ENCODE measurements at places on chromosomes 7 and 10.

DNA sequence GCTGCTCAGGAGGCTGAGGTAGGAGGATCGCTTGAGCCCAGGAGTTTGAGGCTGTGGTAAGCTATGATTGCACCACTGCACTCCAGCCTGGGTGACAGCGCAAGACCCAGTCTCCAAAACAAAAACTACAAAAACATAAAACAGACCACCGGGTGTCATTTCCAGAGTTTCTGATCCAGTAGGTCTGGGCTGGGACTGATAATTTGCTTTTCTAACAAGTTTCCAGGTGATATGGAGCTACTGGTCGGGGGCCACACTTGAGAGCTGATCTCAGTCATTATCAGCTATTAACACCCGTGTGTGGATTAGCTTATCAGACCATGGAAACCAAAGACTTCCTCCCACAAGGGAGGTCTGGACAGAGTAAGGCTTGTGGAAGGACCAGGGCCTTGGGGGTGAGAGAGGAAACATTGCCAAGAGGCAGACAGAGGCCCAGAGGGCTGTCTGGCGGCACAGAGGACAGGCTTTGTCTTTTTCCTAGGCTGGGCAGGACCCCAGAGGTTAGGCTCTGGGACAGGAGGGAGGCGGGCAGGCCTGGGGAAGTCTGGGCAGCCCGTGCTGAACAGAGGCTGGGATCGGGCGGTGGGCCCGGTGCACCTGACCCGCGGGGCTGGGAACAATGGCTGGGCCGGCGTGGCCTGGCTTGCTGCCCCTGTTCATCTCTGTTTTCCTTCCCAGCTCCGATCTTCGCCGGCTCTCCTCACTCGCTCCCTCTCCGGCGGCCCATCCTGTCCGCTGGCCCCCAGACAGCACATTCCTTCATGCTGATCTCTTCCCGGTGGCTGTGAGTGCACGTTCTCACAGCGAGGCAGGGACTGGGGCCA, 25.2 kb downstream of the TMEM270 start:
- peak; percentile 60 for DNase-seq

- DNase-seq = no peak
Measured at GRCh38 chr10:117224881-117225280, 16.0 kb upstream of the SLC18A2 start.

DNA sequence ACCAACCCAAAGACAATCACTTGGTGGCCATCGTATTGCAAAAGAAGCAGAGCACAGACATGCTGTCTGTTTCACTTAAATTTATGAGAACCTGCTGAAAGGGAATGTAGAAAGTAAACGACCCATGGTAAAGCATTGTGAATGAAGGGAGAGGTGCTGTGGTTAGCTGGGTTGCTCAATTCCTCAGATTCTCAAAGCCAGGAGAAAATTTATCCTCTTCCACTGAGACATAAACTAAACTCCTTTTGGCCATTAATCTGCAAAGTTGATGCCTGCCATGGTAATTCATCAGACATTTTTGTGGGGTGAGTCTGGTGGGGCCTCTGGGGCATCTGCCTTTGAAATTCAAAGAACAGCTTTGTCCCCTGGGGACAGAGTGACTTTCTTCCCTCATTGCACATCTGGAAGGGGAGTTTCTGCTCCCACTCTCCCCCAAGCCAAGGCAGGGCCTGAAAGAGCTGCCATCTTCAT, 951.0 kb downstream of the LRMDA start:
- DNase-seq = no peak

DNA sequence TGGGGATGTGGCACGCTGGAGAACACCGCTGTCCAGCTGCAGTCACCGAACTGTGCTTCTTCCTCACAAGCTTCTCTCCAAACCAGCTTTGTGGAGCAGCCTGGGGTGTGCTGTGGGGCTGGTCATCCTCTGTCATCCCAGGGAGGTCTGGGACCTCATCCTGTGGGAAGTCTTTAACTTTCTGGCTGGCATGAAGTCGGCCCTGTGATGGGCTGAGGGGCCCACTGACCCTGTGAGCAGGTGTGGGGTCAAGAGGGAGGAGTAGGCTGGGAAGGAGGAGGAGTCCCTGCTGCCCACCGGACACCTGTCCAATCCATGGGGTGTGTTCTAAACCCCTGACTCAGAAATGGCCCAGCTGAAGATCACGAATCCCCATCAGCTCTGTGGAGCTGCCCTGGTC, 136.2 kb upstream of the SHH start:
- no peak for DNase-seq

DNA sequence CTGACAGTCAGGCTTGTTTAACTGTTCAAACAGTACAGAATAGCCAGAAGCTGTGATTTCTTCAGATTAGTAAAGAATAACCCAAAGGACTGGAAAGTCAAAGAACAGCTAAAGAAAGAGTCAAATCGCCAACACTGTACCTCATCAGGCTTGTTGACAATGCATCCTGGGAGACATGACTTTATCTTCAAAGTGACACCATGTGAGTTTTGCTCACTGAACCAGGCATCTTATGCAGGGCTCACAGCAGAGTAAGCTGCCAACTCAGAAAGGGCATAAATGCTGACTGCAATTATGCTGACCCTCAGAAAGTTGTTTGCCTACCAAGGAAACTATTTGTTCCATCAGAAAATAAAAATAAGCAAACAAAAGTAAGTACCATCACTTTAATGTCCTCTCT, 96.4 kb downstream of the MAGI2 start:
- no peak for DNase-seq

DNA sequence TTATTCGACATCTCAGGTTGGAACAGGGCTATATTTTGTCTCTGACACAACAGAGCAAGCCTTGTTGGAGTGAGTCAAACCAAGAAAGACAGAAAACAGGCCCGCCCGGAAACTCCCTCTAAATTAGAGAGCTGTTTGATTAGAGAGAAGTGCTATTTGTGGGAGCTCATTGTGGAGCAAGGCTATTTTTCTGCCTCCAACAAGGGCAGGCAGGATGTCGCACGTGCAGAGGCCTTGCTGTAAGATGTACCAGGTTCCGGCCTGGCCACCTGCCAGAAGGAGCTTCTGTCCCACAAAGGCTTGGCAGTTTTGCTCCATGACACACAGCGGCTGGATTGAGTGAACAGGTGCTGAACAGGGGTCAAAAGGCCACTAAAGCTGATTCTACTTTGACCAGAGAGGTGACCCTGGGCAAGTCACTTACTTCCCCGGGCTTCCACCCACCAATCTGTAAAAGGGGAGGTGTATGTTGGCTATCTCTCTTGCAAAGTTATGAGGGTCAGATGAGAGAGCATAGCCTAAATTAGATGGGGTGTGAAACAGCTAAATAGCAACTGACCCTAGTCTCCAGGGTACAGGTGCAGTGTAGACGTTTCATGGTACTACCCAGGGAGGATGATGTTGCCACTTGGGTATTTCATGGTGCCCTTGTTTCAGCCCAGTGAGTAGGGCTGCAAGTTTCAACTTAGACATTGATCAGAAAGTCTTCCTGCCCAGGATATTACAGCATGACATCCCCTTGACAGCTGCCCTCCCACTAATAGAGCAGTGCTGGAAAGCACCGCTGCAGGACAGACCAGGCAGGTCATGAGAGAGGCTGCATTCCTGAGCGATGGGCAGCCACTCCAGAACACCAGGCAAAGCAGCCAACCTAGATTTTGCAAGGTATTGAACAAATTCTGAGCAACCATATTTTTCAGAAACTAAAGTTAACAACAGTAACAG, 62.0 kb downstream of the VSTM4 start:
- no peak for DNase-seq

DNA sequence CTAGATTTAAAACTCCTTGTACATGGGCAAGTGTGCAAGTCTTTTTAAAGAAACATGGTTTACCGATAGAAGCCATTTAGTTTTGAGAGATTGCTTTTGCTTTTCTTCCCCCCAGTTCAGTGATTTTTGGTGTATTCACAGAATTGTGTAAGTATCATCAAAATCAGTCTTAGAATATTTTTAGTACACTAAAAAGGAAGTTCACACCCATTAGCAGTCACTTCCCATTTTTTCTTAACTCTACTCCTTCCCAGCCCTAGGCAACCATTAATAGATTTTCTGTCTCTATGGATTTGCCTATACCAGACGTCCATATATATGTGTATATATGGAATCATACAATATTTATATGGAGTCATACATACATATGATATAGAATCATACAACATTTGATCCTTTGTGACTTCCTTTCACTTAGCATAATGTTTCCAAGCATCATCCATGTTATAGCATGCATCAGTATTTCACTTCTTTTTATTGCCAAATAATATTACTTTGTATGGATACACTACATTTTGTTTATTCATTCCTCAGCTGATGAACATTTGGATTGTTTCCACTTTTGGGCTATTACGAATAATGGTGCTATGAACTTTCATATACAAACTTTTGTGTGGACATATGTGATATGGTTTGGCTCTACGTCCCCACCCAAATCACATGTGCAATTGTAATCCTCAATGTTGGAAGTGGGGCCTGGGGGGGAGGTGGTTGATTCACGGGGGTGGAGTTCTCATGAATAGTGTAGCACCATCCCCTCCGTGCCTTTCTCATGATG, 16.5 kb upstream of the ARL4A start:
- DNase-seq = no peak

GRCh38 chr7:24233386-24233785, 50.6 kb upstream of the NPY start:
- no peak for DNase-seq

DNA sequence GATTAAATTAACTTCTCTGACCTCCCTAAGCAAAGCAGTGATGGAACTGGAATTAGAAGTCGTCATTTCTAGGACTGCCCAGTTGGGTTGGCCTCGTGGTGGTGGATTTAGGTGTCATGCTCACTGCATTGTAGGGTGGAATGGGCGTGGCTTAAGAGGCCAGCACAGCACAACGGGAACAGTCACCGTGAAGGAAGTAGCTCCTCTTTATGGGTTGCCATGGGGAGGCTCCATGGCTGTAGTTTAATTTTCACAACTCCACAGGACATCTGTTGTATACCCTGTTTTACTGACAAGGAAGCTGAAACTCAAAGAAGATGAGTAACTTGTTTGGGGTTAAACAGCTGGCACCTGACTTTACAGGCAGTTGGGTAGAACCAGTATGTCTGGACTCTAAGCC, 208.3 kb downstream of the CELF2 start:
- no peak for DNase-seq

DNA sequence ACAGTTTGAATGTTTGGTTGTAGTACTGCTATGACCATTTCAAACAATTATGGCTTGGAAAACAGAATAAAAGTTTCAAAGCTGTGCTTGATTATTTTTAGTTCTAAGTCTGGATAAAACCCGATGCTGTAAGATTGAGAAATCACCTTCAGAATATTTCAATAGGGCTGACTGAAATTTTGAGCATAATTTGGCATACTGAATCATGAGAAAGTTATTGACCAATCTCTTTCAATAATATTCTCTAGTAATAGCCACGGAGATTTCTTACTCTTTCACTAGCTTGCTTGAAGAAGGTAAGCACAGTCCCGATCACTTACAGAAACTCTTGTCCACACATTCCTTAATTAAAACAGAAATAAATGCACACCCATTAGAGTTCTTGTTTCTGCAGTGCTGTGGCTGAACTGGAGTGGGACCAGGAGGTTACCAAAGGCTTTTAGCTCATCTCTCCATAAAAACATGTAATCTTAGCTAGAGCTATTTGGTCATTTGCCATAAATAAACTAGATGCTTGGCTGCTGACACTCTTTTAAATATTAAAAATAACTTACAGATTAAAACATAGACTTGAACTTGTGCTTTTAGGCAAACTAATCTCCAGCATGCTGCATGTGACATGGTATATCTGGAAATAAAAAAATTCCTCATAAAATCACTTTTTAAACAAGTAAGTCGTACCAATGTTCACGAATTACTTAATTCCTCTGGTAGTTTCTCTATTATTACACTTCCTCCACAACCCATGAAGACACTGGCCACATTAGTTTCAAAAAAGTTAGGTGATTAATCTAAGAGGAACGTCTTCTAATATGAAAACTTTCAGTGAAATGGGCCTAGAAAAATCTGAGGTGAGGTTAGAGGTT, 97.8 kb downstream of the AGMO start:
- DNase-seq = no peak

GRCh38 chr10:103281753-103282152, 4.8 kb downstream of the INA start:
- DNase-seq = peak; percentile 94

DNA sequence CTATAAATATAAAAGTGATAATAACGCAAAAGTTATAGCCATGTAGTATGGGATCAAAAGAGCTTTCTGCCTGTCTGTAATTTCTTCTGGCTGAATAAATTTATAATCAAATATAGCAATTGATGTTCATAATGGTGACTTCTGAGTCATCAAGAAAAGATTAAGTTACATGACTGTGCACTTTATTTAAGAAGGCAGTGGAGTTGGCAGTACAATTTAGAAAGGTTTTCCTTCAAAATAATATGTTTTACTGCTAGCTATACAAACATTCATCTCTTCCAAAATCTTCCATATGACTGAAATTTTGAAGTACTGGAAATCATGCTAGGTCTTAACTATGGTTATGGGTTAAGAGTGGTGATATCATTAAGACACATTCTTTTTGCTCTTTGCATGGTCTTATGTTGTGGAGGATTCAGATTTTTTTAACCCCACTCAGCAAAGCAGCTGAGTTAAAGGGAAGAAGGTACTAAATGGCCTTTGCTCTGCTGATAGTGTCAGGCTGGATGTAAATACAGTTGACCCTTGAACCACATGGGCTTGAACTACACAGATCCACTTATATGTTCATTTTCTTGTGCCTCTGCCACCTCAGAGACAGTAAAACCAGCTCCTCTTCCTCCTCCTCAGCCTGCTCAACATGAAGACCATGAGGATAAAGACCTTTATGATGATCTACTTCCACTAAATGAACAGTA, 323.6 kb downstream of the BBS9 start:
- no peak for DNase-seq

DNA sequence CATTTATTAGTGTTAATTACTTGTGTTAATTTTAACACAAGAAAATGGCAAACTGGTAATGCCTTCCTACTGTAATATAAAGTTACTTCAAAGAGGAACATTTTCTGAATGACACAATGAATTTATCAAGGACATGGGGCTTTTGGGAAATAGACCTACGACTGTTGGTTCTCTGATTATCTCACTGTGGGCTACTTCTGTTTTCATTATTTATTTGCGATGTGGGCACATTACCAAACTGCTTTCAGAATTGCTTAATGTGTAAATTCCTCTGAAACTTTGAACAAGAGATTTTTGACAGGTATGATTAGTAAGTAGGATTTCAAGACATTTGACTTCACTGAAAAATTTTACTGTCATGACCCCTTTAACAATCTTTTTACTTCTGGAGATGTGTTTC, 535.6 kb downstream of the CNTNAP2 start:
- DNase-seq = no peak

Measured in H9 (cell line).